Nephron progenitor cell (in vitro differentiated cells): ENCODE measurements at places on chromosomes 16 and 17.

DNA sequence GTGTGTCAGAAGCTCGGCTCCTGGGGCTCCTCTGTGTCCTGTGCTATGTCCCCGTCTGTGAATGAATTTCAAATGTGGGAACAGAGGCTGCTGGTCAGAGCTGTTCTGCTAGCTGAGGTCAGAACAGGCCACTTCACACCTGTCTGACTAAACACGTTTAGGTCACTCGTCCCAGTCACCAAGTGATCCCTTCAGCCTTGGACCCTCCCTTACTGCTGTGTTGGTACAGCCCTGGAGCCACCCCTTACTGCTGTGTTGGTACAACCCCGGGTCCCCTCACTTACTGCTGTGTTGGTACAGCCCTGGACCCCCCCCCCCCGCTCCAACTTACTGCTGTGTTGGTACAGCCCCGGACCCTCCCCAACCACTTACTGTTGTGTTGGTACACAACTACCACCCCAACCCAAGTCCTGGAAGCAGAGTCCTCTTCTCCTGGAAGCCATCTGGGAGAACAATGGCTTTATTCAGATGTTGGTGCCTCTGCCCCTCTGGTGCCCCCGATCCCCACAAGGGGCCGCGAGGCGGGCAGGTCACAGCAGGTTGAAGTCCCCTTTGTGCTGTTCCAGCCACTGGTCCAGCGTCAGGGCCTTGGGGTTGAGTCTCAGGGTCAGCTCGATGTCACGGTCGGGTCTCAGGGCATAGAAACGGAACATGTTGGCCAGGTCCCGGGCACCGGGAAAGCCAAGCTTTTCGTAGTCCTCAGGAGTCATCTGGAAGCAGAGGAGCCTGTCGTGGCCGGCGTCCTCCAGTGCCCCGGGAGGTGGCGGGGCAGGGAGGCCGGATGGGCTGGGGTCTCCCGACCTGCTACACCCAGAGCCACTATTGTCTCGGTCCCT is 13.0 kb downstream of the NMRAL1 start:
- peak; percentile 23 for DNase-seq

DNA sequence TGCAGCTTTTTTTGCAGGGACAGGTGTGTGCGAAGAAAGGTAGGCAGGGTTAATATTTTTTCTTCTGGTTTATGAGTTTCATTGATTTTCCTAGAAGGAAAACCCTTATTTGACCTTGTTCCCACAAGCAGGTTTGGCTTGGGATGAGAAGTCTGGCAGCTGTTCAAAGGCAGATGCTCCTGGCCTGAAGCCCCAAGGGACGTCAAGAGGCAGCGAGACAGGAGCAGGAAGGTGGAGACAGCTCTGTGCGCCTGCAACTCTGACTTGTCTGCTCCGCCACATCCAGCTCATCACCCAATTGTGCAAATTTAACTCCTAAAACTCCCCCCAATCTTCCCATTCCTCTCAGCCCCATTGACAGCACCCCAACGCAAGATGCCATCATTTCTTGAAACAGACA is 136.8 kb upstream of the XYLT1 start:
- DNase-seq: no peak

GRCh38 chr17:58358408-58359172 is 6.6 kb upstream of the SUPT4H1 start:
- DNase-seq: no peak

DNA sequence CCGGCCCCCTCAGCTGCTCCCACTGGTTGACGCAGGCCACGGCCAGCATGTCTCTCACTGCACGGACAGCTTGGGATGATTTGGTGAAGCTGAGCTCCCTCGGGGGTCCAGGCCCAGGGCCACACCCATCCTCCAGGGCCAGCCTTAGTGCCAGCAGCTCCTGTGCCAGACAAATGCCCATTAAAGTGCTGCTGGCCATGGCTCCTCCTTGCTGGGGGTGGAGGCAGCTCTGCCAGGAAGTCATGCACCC is 2.5 kb downstream of the TRIM47 start:
- DNase-seq: no peak

DNA sequence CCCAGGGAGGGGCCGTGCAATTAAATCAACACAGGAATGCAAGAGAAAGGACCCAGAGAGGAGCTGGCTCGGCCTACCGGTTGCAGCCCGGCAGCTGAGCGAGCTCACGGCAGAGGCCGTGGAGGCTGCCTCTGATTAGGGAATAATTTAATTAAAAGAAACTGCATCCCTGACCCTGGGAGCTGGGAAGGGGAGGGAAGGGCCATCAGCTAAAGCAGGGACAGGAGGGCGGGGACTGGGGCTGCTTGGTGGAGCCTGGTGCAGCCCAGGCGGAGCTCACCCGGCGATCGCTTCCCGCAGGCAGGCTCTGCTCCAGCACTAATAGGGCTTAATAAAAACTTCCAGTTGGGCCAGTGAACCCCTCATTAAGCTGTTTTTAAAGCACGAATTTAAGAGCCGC is 43.4 kb downstream of the LMF1 start:
- DNase-seq: no peak

GRCh38 chr16:68737046-68737729 is at the start of gene CDH1:
TSS of gene CDH1 (plus strand) at chr16:68737292. CDS start at chr16:68737416, 124 bp downstream.
- DNase-seq: peak; percentile 59

GRCh38 chr17:67109111-67109510 is 64.8 kb downstream of the CACNG1 start:
- DNase-seq: no peak

DNA sequence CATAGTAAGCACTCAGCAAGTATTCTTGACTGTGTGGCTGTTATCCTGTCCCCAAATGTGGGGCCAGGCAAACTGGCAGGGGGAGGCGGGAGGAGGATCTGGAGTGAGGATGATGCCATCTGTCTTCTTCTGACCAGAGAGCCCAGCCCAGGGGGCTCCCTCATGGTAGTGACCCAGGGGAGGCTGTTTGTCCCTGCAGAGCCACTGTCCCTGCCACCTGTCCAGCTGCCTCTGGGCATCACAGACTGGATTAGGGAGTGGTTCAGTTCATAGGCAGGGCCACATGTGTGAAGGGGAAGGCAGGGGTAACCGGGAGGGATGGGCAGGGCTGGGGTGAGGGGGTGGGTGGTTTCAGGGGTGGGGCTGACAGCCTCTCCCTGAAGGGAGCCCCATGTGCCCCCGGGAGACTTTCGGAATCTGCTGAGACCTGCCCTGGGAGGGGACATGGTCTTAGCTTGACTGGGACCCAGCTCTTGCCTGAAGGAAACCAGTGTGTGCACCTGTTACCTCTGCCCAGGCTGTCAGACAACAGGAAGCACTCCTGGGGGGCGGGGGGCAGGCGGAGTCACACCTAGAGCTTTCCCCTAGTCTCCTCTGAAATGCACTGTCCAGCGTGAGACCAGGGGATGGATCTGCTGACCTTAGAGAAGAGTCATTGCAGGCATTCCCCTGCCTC is 15.2 kb downstream of the ARHGAP23 start:
- no peak for DNase-seq

- no peak for DNase-seq
Observed at GRCh38 chr17:50853015-50853615, 13.0 kb downstream of the TOB1 start.

- no peak for DNase-seq
Observed at GRCh38 chr16:9372934-9373890, 281.8 kb downstream of the HAPSTR1 start.

DNA sequence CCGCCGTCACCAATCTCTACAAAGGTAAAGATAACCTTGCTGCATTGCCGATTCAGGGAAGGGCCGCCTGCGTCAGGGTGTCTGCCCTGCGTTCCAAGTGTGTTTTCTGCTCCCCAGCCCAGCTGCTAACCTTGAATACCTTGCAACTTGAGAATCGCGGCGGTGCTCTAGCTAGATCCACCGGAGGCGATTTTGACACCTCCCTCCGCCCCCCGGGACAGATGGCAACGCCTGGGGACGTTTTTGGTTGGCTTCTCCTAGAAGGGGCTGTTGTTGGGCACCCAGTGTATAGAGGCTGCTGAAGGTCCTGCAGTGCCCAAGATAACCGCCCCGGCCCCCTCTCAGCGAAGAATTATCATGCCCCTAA is 1.5 kb downstream of the HAPSTR1 start:
- peak; percentile 51 for DNase-seq

- DNase-seq: no peak
Observed at GRCh38 chr17:80791758-80792284, 199.8 kb upstream of the CHMP6 start.

GRCh38 chr17:2214047-2214928 is 89.3 kb downstream of the SMG6 start:
- peak; percentile 34 for DNase-seq

DNA sequence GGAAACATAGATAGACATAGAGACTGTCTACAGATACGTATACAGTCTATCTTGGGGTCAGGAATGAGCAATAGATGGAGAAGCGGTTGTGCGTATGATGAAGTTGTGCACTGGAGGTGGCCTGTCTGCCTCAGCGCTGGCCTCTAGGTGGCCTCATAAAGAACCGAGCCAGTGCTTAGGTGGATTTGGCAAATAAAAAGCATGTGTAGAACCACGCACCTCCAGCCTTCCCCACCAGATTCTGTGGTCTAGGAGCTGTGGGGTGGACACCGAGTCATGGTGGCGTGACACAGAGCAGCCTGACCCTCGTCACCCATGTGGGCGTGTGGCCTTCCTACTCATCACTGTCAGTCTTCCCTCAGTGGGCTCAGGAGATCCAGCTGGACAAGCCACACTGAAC is 34.0 kb downstream of the PGS1 start:
- no peak for DNase-seq

- DNase-seq: peak; percentile 21
Observed at GRCh38 chr16:77062878-77063675, 127.9 kb upstream of the MON1B start.

GRCh38 chr17:80482058-80482318 is 5.6 kb upstream of the NPTX1 start:
- DNase-seq: no peak
